ENCODE measurements at places on chromosomes 3 and 15. TPM values are rescaled to one million over a fixed set of nuclear protein-coding genes. Genes with fewer than 3 reads are reported as not detected.

DNA sequence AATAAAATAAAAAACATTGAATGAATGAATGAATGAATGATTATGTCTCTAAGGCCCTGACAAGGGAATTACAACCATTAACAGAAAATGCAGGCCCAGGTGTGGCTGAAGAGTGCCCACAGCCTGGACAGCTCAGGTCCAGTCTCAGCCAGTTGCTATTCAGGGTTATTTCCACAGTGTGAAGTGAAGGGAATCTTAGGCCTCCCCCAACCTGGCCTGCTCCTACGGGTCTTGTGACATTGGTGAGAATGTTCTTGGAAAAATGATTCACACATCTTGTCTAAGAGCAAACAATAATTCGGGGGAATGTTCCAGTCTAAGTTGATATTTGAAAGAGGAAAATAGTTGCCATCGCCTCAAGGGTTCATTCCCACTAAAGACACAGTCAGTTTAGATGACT is 37.0 kb downstream of the MINDY4B start:
- no peaks in the 10 kb centered on the region for H3K4me1 ChIP-seq
- no peak overlapping the region for H3K27ac ChIP-seq
- no peaks in the 10 kb centered on the region for H3K36me3 ChIP-seq
- no peak overlapping the region for H3K4me3 ChIP-seq
- DNase-seq, result no peak

GRCh38 chr3:157129803-157130466 is 30.0 kb downstream of the CCNL1 start:
- H3K4me1 ChIP-seq, result peaks cover 39% of the 10 kb centered on the region
- no peak overlapping the region for H3K4me3 ChIP-seq
- DNase-seq, result peak; percentile 41
- H3K36me3 ChIP-seq, result no peaks in the 10 kb centered on the region
- no peaks in the 10 kb centered on the region for H3K27me3 ChIP-seq

DNA sequence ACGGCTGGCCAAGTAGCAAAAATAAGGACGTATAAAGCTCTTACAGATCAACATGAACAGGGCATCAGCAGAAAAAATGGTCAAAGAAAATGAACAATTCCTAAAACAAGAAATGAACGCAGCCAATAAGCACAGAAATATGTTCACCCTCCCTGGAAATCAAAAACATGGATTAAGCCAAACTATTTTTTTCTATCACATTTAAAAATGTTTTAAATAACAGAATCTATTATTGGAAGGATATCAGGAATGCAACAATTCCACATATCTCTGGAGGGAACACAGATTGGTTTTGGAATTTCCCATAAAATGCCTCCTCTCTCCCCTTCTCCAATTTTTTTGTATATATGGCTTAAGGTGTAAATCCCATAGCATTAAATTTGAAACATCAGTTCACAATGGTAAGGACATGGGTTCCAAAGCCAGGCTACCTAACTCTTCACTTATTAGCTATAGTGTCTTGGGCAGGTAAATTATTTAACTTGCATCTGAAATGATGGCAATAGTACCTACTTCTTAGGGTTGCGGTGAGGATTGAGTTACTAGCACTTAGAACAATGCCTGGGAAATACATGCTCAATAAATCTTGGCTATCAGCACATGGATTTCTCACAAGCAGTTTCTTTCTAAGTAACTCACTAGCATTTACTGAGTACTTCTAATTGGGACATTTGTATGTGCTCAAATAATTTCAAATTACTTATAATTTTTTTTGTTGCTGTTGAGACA is 10.1 kb downstream of the UACA start:
- no peaks in the 10 kb centered on the region for H3K27me3 ChIP-seq
- no peak overlapping the region for H3K27ac ChIP-seq
- H3K4me3 ChIP-seq, result no peak overlapping the region
- DNase-seq, result no peak
- peaks cover 11% of the 10 kb centered on the region for H3K4me1 ChIP-seq

GRCh38 chr3:32592696-32593353 is 22.2 kb upstream of the DYNC1LI1 start:
- no peak overlapping the region for H3K27ac ChIP-seq
- no peak overlapping the region for H3K4me3 ChIP-seq
- DNase-seq, result no peak
- no peaks in the 10 kb centered on the region for H3K36me3 ChIP-seq

DNA sequence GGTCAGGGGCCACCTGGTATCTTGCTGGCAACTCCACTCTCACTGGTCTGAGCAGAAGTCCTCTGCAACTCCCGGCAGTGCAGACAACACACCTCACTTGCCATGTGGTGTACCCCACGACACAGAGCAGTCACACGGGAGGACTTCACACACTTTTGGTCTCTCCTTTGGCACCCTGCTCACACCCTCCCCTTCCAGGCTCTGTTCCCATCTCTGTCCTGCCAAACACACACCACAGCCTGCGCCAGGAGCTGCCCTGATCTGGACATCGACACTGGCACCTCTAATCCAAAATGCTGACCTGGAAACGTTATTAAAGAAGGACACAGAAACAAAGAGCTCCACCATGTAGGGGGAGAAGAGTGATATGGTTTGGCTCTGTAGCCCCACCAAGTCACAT is 57.2 kb downstream of the SLC41A3 start:
- H3K27me3 ChIP-seq, result no peaks in the 10 kb centered on the region
- peaks cover 5% of the 10 kb centered on the region for H3K36me3 ChIP-seq
- DNase-seq, result no peak
- H3K4me1 ChIP-seq, result no peaks in the 10 kb centered on the region
- H3K4me3 ChIP-seq, result no peak overlapping the region

GRCh38 chr15:40743921-40744814 is 10.9 kb downstream of the RMDN3 start:
- no peaks in the 10 kb centered on the region for H3K4me1 ChIP-seq
- no peaks in the 10 kb centered on the region for H3K27me3 ChIP-seq
- no peak overlapping the region for H3K27ac ChIP-seq
- peaks cover 11% of the 10 kb centered on the region for H3K36me3 ChIP-seq
- H3K4me3 ChIP-seq, result no peak overlapping the region
- DNase-seq, result no peak

DNA sequence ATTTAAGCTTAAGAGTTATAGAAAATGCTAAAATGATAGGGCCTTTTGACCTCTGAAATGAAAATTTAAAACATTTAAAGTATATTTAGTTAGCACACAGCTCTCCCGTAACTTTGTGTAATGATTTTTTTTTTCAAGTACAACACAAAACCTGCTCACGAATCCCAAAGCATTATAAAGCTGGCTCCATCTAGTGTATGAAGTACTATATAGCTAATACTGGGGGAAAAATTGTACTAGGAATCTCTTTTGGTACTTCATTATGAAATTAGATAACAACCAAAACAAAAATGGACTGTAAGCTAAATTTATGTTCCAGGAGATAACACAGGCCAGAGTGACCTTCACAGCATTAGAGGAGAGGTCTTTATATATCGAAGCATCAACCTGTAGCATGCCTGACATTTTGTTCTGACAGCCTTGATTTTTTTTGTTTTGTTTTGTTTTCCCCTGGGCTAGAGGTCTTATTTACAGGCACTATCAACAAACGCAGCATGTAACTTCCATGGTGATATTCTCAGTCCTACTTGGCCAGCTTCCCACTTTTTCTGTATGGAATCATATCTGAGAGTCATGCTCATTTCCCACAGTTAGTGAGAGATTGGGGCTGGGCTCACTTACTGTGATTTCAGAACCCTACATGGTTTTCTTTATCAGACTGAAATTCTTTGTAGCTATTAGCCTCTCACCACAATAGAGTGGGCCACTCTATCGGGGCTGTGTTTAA is 116.3 kb downstream of the MITF start:
- H3K4me1 ChIP-seq, result peaks cover 20% of the 10 kb centered on the region
- H3K27ac ChIP-seq, result no peak overlapping the region
- no peaks in the 10 kb centered on the region for H3K36me3 ChIP-seq
- no peak overlapping the region for H3K4me3 ChIP-seq

DNA sequence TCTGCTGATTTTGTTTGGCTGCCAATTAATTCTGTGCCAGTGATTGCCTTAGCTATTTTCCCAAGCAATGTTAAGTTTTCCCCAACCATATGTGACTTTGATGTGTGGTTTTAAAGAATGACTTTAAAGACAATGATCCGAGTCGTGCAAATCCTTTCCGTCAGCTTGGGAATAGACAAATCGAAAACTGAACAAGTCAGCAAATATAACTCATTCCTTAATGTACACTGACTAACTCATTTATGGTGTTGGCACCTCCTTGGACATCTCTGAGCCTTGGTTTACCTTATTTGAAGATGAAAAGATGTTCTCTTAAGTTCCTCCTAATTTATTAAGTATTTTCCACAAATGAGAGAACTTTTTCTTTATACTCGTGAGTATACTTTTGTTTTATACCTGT is 249.4 kb upstream of the SLCO3A1 start:
- no peak for DNase-seq
- no peak overlapping the region for H3K27ac ChIP-seq
- H3K4me3 ChIP-seq, result no peak overlapping the region
- no peaks in the 10 kb centered on the region for H3K27me3 ChIP-seq

DNA sequence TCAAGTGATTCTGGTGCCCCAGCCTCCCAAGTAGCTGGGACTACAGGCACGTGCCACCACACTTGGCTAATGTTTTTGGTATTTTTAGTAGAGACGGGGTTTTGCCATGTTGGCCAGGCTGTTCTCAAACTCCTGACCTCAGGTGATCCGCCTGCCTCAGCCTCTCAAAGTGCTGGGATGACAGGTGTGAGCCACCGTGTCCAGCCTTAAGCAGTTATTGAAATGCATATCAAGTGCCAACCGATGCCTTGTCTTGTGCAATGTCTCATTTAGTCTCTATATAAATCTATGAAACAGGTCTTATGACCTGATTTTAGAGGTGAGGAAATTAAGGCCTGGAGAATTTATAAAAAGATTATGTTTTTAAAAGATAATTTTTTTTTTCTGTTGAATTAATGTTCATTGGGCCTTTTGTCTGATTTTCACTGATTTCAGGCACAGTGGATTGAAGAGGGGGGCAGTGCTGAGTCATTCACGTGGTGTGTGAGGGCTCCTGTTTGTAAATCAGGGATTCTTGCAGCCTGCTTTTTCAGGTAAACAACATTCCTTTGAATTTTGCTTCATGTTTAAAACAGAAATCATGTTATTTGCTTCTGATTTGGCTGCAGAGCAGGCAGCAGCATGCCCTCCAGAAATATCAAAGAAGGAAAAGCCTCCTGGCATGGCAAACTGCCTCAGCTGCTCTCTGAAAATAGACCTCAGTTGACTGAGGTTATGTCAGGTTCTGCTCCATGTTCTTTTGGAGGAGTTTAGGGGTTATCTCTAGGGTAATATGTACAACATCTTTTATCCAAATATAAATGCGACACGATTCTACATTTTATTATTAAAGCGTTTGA is 407.0 kb upstream of the RGMA start:
- H3K27ac ChIP-seq, result no peak overlapping the region
- no peaks in the 10 kb centered on the region for H3K4me1 ChIP-seq
- no peaks in the 10 kb centered on the region for H3K36me3 ChIP-seq
- no peak for DNase-seq
- H3K4me3 ChIP-seq, result no peak overlapping the region

- H3K4me1 ChIP-seq, result no peaks in the 10 kb centered on the region
- H3K27ac ChIP-seq, result no peak overlapping the region
- no peaks in the 10 kb centered on the region for H3K36me3 ChIP-seq
- no peak for DNase-seq
- H3K27me3 ChIP-seq, result no peaks in the 10 kb centered on the region
Measured at GRCh38 chr3:110066206-110066605, 728.9 kb upstream of the DPPA4 start.

- DNase-seq, result no peak
- no peak overlapping the region for H3K4me3 ChIP-seq
- H3K4me1 ChIP-seq, result peaks cover 10% of the 10 kb centered on the region
- H3K36me3 ChIP-seq, result no peaks in the 10 kb centered on the region
- H3K27ac ChIP-seq, result no peak overlapping the region
Measured at GRCh38 chr3:45227071-45227820, 1.2 kb upstream of the TMEM158 start.

- H3K27me3 ChIP-seq, result no peaks in the 10 kb centered on the region
- no peak overlapping the region for H3K27ac ChIP-seq
- no peaks in the 10 kb centered on the region for H3K4me1 ChIP-seq
- H3K36me3 ChIP-seq, result no peaks in the 10 kb centered on the region
- H3K4me3 ChIP-seq, result no peak overlapping the region
Measured at GRCh38 chr3:10855871-10856662, 40.0 kb downstream of the SLC6A11 start.

DNA sequence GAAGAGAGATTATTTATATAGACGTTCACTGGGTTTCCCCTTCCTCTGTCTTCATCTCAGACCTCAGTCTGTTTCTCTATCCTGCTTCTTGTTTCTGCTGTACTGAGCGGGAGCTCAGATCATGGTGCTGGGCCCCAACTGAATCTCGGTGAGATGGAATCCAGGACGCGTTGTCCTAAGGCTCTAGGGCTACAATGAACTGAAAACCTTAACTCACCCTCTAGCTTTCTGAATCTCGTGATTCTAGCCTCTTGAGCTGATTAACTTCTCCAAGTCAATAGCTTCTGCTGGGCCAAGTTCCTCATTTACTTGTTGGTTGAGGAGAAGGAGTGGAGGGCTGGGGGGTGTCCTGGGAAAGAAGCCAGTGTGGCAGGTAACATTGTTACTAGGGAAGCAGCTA is 32.7 kb upstream of the MAP3K13 start:
- DNase-seq, result no peak
- no peaks in the 10 kb centered on the region for H3K36me3 ChIP-seq
- no peak overlapping the region for H3K27ac ChIP-seq

- no peaks in the 10 kb centered on the region for H3K4me1 ChIP-seq
- H3K4me3 ChIP-seq, result no peak overlapping the region
- H3K27me3 ChIP-seq, result no peaks in the 10 kb centered on the region
- H3K36me3 ChIP-seq, result no peaks in the 10 kb centered on the region
- DNase-seq, result no peak
Measured at GRCh38 chr15:78182336-78182700, 33.2 kb downstream of the IDH3A start.

GRCh38 chr15:41773729-41774061 is 589 bp upstream of the MAPKBP1 start:
- peak overlapping the region; percentile 48 for H3K27ac ChIP-seq
- no peaks in the 10 kb centered on the region for H3K36me3 ChIP-seq
- H3K4me1 ChIP-seq, result peaks cover 49% of the 10 kb centered on the region
- DNase-seq, result no peak

DNA sequence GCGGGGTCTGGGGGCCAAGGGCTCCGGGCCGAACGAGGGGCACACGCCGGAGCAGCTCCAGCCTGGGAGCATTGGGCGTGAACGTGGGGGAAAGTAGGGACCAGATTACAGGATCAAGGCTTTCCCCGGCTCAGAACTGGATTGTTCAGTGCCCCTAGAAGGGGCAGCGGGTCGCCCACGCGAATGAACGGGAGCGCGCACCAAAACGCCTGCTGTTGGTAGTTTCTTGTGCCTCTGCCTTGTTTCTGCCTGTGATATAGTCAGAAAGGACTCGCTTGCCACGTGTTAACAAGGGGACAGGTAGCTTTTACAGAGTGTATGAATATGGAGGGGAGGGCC is 1.1 kb downstream of the CASR start:
- no peak overlapping the region for H3K4me3 ChIP-seq
- DNase-seq, result no peak
- no peak overlapping the region for H3K27ac ChIP-seq
- peaks cover 16% of the 10 kb centered on the region for H3K27me3 ChIP-seq

- H3K27ac ChIP-seq, result no peak overlapping the region
- DNase-seq, result no peak
- H3K4me1 ChIP-seq, result no peaks in the 10 kb centered on the region
- H3K4me3 ChIP-seq, result no peak overlapping the region
- H3K27me3 ChIP-seq, result no peaks in the 10 kb centered on the region
Measured at GRCh38 chr3:158451405-158452055, 119.5 kb upstream of the MLF1 start.

- H3K4me3 ChIP-seq, result no peak overlapping the region
- no peaks in the 10 kb centered on the region for H3K36me3 ChIP-seq
- no peak for DNase-seq
- no peaks in the 10 kb centered on the region for H3K4me1 ChIP-seq
- H3K27ac ChIP-seq, result no peak overlapping the region
Measured at GRCh38 chr3:23241256-23241655, 38.1 kb downstream of the UBE2E2 start.

DPPA2 gene
- total RNA-seq, result not detected

ZPLD1 gene
- not detected for total RNA-seq

All from endothelial cell of umbilical vein (primary cell).